ENCODE measurements at places on chromosomes 6 and 20.
A peak's percentile ranks its signal among the peaks of the same experiment; 100 is the strongest.

GRCh38 chr6:134819236-134819635 lies 130.7 kb downstream of the ALDH8A1 start:
- no peak for DNase-seq

DNA sequence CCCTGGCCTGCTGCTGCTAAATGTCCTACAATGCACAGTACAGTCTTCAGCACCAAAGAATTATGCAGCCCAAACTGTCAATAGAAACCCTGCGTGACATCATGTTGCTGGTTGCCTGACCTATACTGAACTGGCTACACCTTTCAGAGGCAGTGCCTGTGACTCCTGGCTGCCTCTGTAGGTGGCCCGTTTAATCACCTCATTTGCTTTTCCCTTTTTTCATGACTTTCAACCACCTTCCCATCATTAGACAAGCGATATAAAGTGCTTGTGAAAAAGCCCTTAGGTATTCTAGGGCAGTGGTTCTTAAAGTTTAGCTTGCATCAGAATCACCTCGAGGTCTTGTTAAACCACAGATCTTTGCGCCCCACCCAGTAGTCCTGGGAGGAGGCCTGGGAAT lies 33.0 kb upstream of the RIPOR2 start:
- no peak for DNase-seq

- no peak for DNase-seq
Measured at GRCh38 chr6:62974452-62974851, 236.8 kb upstream of the FKBP1C start.

GRCh38 chr6:34897716-34898115 lies 8.7 kb downstream of the ANKS1A start:
- DNase-seq, result no peak

GRCh38 chr6:92864966-92865555 lies 554.3 kb downstream of the EPHA7 start:
- DNase-seq, result no peak

DNA sequence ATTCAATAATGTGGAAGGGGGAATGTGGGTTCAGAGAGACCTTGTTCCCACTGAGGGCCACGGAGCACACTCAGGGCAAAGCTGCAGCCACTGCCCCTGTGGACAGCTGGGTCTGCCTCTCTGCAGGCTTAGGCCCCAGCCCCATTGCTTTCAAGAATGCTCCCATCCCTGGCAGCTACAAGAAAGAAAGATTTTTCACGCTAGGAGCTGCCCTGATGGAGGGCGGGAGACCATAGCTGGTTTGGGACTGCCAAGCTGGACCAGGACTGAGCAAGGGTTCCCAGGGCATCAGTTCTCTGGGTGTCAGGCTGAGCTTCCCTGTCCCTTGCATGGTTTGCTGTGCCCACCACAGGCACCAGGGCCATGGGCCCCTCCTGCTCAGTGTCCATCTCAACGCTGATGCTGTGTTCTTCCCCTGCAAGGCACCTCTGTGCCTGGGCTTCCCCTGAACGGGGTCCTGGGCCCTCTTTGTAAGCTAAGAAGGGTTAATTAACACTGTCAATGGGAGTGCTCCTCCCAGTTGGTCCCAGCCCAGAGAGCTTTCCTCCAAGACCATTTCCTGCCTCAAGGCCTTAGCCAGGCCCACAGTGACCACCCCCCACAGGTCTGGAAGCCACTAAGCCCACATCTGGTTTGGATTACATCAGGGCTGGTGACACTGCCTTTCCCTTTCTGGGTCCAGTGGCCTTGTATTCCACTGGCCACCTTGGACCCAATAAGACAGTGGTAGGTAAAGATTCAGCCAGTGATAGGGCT lies 8.4 kb downstream of the FOXS1 start:
- DNase-seq, result no peak

DNA sequence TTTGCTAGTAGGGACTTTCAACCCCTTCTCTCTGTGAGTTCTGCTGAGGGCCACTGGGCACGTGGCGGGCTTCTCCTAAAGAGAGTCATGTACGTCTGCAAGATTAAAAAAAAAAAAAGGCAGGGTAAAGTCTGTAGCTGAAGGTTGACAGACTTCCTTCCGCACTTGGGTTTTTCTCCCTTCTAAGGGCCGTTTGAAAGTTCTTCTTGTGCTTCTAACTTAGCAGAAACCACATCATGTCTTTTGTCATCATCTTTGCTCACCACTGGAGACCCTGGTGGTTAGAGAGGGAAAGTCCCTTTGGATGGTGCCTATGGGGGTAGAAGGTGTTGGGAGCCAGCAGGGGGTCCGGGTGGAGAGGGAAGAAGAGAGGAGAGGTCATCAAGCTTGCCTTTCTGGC lies 31.4 kb downstream of the PRDM1 start:
- DNase-seq, result no peak

- DNase-seq, result peak; percentile 32
Measured at GRCh38 chr6:18276610-18277236, 12.4 kb upstream of the DEK start.

DNA sequence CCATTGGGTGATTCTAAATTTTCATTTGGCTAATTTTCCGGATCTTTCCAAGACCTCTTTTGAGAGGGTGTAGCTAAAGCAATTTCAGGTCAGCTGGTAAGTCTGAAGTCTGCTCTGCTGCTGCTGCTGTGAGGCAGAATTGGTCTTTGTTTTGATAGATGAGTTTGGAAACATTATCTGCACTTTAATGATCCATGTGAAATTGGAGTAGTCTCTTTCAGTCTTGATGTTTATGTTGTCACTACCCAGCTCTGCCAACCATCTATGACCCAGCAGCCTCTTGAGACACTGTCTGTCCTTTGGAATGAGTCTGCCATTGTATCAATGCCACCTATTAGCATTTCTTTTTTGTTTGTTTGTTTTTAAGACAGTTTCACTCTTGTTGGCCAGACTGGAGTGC lies 44.1 kb downstream of the TXNDC5 start:
- DNase-seq, result no peak

Data from keratinocyte (primary cell).